ENCODE measurements at places on chromosomes 6 and 20. TPM values are rescaled to one million over a fixed set of nuclear protein-coding genes. Genes with fewer than 3 reads are reported as not detected.

- H3K36me3 ChIP-seq, result no peaks in the 10 kb centered on the region
- H3K27ac ChIP-seq, result no peak overlapping the region
- DNase-seq, result no peak
- H3K4me3 ChIP-seq, result no peak overlapping the region
These were observed 300.8 kb downstream of the PHF3 start for GRCh38 chr6:63936399-63936798.

MOXD1 gene
- total RNA-seq, result 0.58 TPM

PPP1R14C gene
- 22.2 TPM for total RNA-seq

DNA sequence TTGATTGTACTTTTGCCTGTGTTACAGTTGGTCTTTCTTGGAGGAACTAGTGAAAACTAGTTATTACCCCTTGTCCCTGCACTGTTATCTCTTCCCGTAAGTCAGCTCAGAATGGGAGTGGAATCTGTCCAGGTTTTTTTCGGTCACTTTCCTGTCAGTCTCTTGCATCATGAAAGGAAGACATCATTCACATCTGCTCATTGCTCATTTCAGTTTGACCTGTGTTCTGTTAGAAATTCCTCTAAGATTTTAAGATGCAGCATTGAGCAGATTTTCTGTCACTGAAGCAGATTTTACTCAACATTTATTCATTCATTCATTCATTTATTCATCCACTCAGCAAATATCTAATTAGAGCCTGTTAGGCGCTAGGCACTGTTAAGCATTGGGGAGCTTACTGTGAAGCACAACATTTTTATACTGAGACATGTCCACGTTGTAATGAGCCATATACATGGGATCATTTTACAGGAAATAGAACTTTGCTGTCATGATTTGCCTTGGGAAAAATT, 33.1 kb upstream of the HINT3 start:
- H3K27ac ChIP-seq, result no peak overlapping the region
- DNase-seq, result no peak
- no peaks in the 10 kb centered on the region for H3K27me3 ChIP-seq
- H3K36me3 ChIP-seq, result peaks cover 56% of the 10 kb centered on the region

- no peaks in the 10 kb centered on the region for H3K27me3 ChIP-seq
- H3K36me3 ChIP-seq, result no peaks in the 10 kb centered on the region
- H3K4me3 ChIP-seq, result no peak overlapping the region
These were observed 7.0 kb downstream of the SERAC1 start for GRCh38 chr6:158160932-158161539.

- no peaks in the 10 kb centered on the region for H3K36me3 ChIP-seq
- no peaks in the 10 kb centered on the region for H3K4me1 ChIP-seq
- no peak for DNase-seq
- no peak overlapping the region for H3K27ac ChIP-seq
- no peaks in the 10 kb centered on the region for H3K27me3 ChIP-seq
These were observed 89.4 kb upstream of the ANKEF1 start for GRCh38 chr20:9945408-9945807.

DNA sequence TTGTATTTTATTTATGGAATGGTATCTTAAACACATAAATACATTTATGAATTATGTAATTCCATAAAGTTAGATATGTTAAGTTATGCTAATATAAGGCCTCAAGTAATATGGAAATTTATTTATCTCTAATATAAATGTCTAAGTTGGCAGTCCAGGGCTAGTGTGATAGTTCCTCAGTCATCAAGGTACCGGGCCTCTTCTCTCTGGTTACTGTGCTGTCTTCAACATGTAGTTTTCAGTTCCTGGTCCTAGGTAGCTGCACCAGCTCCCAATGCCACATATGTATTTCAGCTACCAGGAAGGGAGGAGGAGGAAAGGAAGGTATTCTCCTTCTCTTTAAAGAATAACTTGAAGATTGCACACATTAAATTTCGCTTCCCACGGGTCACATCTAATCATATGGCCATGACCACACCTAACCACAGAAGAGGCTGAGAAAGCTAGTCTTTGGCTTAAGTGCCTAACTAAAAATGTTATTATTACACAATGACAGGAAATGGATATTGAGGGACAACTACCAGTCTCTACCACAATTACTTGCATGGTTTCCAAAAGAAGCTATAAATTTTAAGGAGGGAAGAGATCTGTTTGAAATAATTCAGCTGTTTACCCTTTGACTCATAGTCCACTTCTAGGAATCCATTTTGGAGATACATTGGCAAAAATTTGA, 68.6 kb downstream of the BCKDHB start:
- no peak for DNase-seq
- peaks cover 2% of the 10 kb centered on the region for H3K36me3 ChIP-seq
- no peaks in the 10 kb centered on the region for H3K27me3 ChIP-seq
- no peaks in the 10 kb centered on the region for H3K4me1 ChIP-seq

DNA sequence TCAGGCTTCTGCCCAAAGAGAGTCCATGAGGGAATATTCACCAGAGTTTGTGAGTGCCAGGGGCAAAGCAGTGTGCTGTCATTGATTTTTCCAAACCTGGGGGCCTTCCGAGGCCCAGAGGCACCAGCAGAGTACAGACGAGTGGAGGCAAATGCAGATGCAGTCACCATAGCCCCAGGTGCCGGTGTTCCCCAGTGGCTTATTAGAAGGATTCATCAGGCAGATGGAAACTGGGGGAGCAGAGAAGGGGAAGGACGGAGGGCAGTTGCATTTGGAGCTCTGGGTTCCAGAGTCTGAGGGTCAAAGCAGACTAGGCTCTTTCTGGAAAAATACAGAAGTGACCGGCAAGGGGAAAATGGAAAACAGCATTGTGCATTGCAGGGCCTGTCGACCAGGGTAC, 184.2 kb downstream of the ANKRD60 start:
- H3K27me3 ChIP-seq, result no peaks in the 10 kb centered on the region
- H3K36me3 ChIP-seq, result no peaks in the 10 kb centered on the region
- no peak for DNase-seq
- no peak overlapping the region for H3K27ac ChIP-seq

- H3K27ac ChIP-seq, result no peak overlapping the region
- no peaks in the 10 kb centered on the region for H3K36me3 ChIP-seq
- DNase-seq, result no peak
- H3K27me3 ChIP-seq, result no peaks in the 10 kb centered on the region
These were observed 25.2 kb upstream of the MC3R start for GRCh38 chr20:56223352-56223751.

DNA sequence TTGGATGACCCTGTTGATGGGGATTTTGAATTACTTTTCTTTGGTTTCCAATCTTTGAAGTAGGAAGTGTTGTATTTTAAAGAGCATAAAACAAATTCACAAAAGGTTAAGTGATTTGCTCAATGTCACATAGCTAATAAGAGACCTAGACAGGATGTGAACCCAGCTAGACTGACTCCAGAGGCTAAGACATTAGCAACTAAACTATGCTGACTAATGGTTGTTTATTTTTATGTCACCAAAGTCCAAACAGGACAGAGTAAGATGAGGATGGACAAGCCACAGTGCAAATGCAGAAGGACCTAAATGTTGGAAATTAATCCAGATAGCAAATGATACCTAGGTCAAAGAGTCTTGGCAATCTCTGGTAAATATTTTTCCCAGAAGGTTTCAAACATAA, 38.0 kb downstream of the OGFRL1 start:
- H3K4me3 ChIP-seq, result no peak overlapping the region
- no peaks in the 10 kb centered on the region for H3K36me3 ChIP-seq
- peaks cover 6% of the 10 kb centered on the region for H3K4me1 ChIP-seq
- no peak overlapping the region for H3K27ac ChIP-seq
- no peak for DNase-seq
